NCI-H446 (cell line): ENCODE measurements at places on chromosomes 6 and 20.

GRCh38 chr20:54127855-54128574, 45.8 kb downstream of the CYP24A1 start:
- no peak for DNase-seq

- no peak for DNase-seq
Measured at GRCh38 chr6:31270788-31271640, 878 bp downstream of the HLA-C start.

DNA sequence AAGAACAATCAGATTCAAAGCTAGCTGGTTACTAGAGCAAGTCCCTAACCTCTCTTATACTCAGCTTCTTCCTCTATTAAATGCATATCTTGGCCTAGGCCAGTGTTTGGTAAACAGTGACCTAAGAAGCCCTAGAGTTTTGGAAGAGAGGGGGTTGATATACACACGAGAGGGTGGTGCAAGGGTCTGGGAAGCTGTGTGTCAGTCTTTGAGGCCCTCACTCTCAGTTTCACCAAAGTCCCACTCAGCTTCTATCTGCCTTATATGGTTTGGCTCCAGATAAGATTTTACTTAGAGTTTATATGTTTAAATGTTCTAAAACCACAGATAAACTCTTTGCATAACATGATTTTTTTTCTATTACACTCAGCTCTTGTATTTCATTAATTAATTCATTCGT, 526.1 kb upstream of the BTBD3 start:
- no peak for DNase-seq

GRCh38 chr6:22807818-22808217, 238.5 kb downstream of the HDGFL1 start:
- no peak for DNase-seq

GRCh38 chr20:32535953-32536823, 48.9 kb downstream of the NOL4L start:
- DNase-seq: peak; percentile 79

DNA sequence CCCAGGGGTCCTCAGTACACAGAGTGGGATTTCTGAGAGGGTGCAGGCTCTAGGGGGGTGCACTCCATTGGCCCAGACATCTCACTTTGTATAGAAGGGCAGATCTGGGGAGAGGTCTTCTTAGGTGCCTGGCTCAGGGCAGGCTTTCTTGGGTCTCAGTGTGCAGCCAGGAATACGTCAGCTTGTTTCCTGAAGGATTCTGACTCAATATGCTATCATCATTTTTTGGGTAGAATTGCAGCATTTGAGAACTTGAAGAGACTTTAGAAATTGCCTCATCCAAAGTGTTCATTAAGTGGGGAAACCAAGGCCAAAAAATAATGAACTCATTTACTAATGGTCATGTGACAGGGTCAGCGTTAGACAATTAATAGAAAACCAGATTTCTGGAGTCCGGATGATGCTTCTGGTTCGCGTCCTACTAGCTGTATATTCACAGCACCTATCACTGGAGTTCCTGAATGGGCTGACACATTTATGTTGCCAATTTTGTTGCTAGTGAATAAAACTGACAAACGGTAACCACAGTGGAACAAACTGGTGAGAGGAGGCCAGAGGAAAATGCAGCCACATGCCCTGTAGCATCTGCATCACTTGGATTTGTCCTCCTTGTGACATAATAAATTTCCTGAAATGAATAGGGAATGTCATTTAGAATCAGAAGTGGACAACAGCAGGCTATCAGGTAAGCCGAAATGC, 238.9 kb downstream of the TBC1D7 start:
- no peak for DNase-seq

DNA sequence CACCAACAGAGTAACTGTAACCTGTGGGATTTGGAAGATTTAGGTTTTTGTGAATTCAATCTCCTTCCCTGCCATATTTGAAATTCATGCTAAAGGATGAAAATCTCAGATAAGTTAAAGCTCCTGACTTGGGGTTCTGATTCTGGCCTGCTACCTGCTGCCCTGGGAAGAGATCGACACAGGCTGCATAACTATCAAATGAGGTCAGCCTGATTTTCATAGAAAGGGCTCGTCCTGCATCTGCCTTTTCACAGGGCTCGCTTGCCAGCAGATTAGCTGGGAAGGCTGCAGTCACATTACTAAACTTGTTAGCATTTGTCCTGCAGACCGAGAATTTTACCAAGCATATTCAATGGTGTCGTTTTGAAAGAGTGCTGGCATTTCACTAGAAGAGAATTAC, 14.6 kb downstream of the GCLC start:
- DNase-seq: no peak

GRCh38 chr6:31576897-31577578, 1.7 kb downstream of the TNF start:
- no peak for DNase-seq

DNA sequence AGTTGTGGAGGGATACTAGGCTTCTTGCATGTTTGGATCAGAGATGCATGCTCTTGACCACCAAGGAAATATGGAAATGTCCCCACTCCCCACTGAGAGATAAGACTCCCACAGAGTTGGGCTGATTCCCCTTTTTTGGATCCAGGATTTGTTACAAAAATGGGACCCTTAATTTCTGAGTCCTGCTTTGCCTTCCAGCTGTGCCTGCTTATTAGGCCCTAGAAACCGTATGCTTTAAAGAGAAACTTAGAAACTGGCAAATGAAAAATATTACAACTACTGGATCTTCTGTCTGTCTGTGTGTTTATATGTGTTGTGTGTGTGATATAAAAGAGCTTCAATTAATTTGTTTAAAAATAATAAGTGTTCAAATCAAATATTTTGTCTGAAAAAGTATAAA, 817.6 kb upstream of the CITED2 start:
- no peak for DNase-seq

GRCh38 chr6:31441365-31442267, 38.2 kb downstream of the MICA start:
- DNase-seq: peak; percentile 12

DNA sequence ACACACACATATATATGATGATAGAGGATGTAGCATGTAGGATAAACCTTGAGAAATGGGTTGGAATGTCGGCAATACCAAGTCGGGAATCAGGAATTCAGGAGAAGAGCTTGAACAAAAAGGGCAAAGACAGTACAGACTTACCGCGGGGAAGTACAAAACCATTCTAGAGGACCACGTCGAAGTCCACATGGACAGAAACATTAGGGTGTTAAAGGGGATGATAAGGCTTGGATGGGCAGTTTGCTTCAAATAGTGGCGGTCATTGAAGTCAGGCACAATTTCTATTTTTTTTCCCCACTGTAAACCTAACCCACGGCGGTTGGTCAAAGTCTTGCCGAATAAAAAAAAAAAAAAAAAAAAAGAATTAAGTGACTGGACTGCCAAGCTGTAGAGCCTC, 766 bp upstream of the NUS1 start:
- DNase-seq: no peak

DNA sequence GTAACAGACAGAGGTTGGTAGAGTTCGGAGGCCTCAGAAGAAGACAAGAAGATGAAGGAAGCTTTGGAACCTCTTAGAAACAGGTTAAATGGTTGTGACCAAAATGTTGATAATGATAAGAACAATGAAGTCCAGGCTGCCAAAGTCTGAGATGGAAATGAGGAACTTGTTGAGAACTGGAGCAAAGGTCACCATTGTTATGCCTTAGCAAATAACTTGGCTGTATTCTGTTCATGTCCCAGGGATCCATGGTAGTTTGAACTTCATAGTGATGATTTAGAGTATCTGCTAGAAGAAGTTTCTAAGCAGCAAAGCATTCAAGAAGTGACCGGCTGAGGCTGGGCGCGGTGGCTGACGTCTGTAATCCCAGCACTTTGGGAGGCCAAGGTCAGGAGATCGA, 11.1 kb upstream of the LSM14B start:
- DNase-seq: no peak

DNA sequence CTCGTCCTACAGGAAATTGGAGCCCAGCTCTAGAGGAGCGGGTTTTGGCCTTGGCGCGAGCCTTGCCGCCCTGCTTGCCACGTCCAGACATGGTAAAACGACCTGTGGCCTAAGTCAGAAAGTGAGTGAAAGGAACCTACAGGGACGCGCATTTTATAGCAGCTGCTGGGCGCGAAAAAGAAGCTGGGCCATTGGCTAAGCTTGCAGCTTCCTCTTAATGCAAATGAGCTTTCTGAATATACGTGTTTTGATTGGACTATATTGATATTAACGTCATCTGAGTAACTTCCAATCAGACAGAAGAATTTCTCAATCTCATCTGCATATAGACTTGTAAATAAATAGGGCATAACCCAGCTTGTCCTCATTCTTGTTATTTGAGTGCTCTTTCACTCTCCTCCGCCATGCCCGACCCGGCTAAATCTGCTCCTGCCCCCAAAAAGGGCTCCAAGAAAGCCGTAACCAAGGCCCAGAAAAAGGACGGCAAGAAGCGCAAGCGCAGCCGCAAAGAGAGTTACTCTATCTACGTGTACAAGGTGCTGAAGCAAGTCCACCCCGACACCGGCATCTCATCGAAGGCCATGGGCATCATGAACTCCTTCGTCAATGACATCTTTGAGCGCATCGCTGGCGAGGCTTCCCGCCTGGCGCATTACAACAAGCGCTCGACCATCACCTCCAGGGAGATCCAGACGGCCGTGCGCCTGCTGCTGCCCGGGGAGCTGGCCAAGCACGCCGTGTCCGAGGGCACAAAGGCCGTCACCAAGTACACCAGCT, 18.9 kb downstream of the OR2B2 start:
- peak; percentile 97 for DNase-seq

DNA sequence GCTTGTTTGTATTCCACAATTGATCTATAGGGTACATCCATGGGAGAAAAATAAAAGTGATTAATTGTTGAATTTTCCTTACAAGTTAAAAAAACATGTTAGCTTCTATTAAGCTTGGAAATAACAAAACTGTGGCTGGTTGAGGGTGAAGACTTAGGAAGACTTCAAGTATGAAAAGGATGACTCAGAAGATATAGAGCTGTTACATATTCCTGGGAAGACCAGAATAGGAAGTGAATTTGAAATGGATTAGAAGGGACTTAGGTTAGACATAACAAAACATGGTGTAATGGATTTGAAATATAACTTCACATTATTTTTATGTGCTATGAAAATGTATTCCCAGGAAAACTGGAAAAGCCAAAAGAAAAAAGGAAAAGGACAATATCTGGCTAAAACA, 732.2 kb downstream of the HDGFL1 start:
- DNase-seq: no peak

DNA sequence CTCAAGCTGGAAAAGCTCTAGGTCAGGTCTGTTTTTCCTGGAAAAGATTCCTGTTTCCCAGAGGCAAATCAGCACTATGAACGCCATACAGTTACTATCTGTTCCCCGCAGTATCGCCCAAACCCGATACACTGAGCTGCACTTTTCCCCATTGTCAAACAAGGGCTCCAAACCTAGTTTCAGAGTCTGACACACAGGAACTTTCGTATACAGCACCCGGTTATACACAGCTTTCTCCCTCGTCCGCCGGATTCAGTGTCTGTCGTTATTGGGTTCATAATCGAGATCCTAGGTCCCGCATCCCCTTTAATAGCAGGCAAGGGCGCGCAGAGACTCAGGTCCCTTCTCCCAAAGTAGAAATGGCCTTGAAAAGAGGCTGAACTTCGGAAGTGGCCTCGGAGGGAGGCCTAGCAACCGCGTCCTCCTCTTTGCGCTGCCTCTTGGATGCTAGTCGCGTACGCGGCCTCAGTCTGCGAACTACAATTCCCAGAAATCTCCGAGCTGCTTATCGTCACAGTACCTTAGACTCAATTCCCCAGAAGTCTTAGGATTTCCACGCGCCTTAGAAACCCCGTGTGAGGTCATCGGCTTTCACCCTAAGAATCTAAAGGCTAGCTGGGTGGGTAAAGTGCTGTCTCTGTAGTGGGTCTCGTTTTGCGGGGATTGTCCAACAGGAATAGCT, 34.2 kb downstream of the ZNF391 start:
- no peak for DNase-seq

GRCh38 chr20:51311636-51312479, 230.7 kb downstream of the NFATC2 start:
- DNase-seq: no peak

GRCh38 chr20:40506537-40506939, 182.5 kb downstream of the MAFB start:
- peak; percentile 88 for DNase-seq

DNA sequence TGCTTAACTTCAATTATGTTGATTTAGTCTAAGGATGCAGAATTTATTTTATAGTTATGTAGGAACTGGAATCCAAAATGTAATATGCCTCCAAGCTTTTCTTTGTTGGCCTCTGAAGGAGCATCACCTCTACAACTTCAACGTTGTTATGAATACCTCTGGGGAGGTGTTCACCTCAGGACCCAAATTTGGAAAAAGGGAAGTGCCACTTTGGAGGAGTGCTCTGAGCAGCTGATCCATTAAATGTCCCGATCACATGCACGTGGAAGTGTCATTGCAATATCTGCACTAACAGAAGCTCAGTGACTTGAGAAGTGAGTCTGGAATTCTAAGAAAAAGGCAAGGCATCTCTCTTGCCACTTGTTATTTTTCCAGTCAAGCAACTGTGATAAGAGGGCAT, 22.2 kb upstream of the SLC17A3 start:
- DNase-seq: no peak

- no peak for DNase-seq
Measured at GRCh38 chr6:34292954-34293353, 44.1 kb upstream of the SMIM29 start.

DNA sequence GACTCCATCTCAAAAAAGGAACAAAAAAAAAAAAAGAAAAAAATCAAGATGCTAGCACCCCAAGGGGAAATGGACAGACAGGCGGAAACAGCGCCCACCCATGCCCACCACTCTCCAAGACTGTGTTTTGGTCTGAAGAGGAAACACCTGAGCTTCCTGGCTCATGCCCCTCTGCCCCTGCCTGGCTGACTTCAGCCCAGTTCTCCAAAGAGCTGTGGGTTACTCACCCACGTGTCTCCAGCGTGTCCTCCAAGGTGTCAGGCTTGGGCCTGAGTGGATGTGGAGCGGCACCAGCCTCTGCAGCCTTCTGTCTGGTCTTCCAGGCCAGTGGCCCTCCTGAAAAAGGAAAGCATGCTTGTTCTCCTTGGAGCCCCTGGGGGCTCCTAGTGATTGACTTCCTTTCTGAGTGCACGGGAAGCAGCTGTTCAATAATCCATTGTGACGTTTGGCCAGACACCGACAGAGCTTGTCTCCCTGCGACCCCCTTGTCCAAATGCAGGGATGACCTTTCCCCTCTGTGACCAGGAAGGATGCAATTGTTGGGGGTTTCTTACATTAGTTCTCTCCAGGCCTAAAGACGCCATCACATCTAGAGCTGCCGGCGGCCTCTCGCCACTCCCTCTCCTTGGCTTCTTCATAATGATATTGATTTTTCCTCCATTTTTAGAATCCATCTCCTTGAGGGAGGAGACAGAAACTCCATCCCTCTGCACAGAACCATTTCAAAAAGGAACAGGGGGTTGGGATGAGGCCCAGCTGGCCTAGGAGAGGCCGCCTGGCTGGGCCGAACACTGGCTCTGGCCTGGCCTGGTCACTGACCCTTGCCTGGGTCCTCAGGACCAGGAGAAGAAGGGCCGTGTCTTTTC, 58.4 kb downstream of the ADNP start:
- DNase-seq: no peak

GRCh38 chr6:41335943-41336342, 535 bp downstream of the NCR2 start:
- no peak for DNase-seq

- DNase-seq: no peak
Measured at GRCh38 chr6:16253399-16254144, 15.2 kb downstream of the GMPR start.

- DNase-seq: no peak
Measured at GRCh38 chr6:170045981-170046667, 244.8 kb downstream of the DLL1 start.
